ENCODE measurements at places on chromosomes 13 and 19.

DNA sequence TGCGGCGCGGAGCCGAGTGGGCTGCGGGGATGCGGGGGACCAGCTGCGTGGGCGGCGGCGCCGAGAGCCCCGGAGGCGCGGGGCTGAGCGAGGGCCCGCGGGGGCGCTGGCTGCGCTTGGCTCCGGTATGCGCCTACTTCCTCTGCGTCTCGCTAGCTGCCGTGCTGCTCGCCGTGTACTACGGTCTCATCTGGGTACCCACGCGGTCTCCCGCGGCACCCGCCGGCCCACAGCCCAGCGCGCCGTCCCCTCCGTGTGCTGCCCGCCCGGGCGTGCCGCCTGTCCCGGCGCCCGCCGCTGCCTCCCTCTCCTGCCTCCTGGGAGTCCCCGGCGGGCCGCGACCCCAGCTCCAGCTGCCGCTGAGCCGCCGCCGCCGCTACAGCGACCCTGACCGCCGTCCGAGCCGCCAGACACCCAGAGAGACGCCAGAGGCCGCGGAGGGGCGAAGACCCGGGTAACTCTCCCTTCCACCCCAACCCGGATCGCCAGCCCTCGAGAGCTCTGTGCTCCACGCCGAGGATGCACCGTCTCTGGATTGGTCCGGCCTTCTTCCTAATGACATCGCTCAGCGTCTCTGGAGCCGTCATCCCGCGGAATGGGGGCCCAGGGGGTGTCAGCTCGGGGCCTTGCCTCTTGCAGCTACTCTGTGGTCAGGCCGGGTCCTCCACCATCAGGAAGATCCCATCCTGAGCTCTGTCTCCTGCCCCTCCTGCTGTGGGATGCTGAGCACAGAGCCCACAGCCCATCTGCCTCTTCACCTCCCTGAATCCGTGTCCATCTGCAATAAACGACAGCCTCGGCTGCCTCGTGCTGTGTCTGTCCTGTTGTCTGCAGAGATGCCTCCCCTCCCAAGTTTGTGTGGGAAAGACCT, 441 bp downstream of the INAFM1 start:
- no peak for DNase-seq

DNA sequence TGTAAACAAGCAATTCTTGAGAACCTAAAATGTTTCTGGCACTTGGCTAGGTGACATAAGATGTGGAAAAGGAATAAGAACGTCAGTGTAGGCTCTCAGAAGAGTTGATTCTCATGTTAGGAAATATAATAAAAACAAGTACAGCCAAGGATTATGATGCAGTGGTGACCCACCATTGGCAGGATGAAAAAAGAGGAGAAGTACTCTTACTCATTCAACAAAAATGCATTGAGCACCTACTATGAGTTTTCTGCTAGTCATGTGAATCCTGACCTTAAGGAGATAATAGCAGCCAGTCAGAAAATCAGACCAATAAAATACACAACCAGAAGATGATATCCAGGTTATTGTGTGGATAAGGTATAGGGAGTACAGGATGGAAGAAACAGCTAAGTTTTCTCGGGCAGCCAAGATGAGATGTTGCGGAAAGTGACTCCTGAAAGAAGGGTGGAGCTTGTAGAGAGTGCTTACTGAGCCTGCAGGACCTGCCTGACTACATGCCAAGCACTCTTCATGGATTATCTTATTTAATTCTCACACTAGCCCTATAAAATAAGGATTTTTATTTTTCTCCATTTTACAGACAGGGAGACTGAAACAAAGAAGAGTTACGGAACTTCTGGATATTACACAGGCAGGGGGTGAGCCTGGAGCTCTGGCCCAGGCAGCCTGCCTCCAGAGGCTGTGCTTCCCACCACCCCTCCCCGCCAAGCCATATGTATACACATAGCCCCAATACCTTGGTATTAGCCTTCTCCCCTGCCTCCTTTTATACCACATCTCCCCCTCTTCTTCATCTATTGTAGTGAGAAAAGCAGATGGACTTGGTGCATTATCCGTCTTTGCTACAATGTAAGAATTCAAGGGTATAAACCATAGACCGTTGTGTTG, 58.0 kb downstream of the TGDS start:
- no peak for DNase-seq

DNA sequence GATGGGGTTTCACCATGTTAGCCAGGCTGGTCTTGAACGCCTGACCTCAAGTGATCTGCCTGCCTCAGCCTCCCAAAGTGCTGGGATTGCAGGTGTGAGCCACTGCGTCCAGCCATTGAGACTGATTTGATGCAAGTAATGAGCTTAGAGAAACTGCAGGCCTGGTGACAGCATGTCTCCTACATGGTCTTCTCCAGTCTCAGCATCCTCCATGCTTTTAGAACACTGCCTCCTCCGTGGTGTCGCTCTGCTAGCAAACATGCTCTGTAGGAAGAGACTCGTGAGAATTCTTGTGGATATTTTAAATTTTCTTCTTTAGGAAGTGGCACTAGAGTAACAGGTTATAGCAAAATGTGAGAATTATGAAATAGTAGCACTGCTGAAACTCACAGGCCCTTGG, 37.1 kb downstream of the TPT1 start:
- no peak for DNase-seq

DNA sequence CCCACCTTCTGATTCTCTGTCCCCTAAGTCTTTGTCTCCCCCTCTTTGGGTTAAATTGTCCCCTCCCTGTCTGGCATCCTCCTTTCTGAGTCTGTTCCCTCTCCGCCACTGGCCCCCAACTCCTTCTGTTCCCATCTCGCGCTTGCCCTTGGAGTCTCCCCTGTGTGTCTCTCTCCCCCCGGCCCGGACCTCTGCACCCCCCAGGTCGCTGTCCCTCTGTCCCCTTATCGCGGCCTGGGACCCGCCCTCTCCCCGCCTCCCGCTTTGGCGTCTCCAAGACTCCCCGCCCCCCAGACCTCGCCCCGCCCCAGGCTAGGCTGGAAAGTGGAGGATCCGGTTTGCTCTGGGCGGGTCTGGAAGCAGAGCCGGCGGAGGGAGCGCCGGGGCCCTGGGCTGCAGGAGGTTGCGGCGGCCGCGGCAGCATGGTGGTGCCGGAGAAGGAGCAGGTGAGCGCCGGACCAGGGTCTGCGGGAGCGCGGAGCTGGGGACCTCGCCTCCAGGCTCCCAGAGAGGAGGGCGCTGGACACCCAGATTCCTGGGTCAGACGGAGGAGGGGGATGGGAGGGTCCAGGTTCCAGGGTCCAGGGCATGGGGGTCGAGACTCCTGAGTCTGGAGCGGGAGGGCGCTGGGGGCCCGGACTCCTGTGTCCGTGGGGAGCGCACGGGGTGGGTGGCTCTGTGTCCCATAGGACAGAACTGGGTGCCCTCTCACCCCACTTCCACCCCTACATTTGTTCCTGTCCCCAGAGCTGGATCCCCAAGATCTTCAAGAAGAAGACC, at the start of gene TRPM4:
TRPM4 (plus strand) TSS at position 348 of the 780 bp plus-strand sequence; CDS start at position 423, 75 bp downstream.
- DNase-seq = no peak

DNA sequence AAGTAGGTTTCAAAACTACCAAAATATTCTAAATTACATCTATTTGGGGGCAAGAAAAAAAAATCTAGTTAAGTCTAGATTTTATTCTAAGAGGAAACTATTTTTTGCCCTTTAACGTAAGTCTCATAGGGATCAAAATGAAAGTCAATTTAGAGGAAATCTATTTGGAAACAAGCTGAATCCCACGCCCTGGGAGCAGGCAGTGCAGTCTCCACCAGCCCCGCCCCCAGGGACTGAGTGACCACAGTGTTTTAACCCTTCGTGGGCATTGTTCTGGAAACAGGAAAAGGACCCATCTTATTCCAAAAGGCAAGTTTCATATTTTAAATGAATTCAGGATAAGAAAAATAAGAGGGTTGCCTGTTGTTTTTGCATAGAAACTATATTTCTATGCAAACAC, 209.7 kb downstream of the SPRY2 start:
- DNase-seq = no peak

DNA sequence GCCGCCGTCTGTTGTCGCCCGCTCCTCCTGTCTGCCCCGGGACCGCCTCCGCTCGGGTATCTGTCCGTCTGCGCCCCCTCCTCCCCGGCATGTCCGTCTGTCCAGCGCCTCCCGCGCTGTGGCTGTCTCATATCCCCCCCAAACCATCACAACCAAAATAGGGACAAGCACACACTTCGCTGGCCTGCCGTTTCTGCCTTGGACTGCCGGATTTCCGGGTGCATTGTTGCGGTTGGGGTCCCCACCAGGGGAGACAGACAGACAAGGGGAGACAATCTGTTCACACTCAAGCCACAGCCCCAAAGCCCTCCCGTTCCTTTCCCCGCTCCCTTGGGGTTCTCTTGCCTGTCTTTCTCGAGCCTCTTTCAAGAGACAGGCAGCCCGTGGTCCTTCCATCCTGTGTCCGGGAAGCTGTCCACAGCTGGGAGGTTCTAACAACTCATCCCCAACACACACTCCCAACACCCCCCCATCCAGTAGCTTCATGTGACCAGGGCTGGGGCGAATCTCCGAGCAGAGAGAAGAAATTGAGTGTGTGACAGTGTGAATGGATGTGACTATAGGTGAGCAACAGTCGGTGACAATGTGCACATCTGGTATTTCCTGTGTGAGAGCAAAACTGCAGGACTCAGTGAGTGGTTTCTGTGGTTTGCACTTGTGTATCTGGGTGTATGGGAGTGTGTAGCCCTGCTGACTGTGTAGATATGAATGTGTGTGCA, 16.5 kb upstream of the FOSB start:
- DNase-seq = peak; percentile 59

- no peak for DNase-seq
Measured at GRCh38 chr13:106597749-106598395, 29.9 kb upstream of the ARGLU1 start.

- DNase-seq = no peak
Measured at GRCh38 chr19:11191273-11191755, 6.0 kb downstream of the KANK2 start.

- DNase-seq = no peak
Measured at GRCh38 chr19:57192993-57193392, 1.7 kb downstream of the ZNF264 start.

- no peak for DNase-seq
Measured at GRCh38 chr13:101453784-101454201, 1.3 kb downstream of the ITGBL1 start.

DNA sequence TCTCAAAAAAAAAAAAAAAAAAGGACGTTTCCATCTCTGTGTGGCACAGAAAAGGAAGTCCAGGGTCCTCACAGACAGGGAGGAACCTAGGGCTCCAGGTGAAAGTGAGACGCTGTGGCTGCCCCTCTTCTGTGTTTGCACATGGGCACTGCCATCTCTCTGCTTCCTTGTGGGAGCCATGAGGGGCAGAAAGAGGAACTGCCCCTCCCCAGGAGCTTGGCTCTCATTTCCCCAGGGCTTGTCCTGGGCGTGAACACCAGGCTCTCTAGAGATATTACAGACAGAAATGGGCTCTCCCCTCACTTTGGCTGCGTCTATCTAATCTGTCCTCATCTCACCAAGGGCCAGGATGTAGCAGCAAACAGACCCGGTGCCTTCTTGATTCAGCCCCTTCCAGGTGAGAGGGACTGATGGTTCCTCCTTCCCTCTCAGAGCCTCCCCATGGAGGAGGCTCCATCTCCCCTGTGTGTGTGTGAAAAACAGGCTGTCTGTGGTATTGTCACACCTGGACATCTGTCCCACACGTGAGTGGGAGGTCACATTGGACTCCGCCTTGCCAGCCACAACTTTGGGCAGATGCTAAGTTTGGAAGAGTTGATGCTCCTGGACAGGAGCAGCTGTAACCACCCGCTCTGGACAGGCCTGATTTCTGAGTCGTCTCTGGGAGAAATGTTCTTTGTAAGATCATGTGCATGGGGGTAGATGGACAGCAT, 840 bp upstream of the LILRA4 start:
- no peak for DNase-seq

GRCh38 chr19:33266974-33267484, 35.3 kb downstream of the CEBPA start:
- no peak for DNase-seq

DNA sequence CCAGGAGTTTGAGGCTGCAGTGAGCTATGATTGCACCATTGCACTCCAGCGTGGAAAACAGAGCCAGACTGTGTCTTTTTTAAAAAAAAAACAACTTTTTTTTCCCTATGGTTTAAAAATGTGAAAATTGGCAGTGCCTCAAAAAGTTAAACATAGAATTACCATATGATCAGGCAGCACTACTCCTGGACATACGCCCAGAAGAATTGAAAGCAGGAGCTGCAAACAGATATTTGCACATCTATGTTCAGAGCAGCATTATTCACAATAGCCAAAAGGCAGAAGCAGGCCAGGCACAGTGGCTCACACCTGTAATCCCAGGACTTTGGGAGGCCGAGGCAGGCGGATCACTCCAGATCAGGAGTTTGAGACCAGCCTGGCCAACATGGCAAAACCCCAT, 3.8 kb upstream of the RETN start:
- DNase-seq = no peak

- DNase-seq = no peak
Measured at GRCh38 chr13:99996381-99996973, 14.9 kb downstream of the ZIC2 start.

DNA sequence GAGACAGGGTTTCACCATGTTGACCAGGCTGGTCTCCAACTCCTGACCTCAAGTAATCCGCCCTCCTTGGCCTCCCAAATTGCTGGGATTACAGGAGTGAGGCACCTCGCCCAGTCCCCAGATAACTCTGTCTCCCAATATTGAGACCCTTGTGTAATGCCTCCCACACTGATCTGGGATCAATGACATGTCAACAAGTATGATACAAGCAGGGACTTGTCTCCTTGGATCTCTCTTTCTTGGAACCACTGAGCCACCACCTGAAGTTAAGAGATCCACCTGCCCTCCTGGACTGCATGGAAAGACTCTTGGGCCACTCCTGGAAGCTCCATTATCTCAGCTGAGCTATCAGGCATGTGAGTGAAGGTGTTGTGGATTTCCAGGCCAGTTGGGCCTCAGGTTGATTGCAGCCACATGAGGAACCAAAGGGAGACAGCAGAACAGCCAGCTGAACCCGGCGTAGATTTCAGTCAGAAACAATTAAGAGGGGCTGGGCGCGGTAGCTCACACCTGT, 15.1 kb downstream of the NFKBID start:
- no peak for DNase-seq

- no peak for DNase-seq
Measured at GRCh38 chr13:105634059-105634458, 901.4 kb downstream of the EFNB2 start.

- no peak for DNase-seq
Measured at GRCh38 chr13:90098577-90098976, 1248.9 kb upstream of the MIR17HG start.

- DNase-seq = no peak
Measured at GRCh38 chr19:41617941-41618730, 8.7 kb downstream of the CEACAM4 start.

DNA sequence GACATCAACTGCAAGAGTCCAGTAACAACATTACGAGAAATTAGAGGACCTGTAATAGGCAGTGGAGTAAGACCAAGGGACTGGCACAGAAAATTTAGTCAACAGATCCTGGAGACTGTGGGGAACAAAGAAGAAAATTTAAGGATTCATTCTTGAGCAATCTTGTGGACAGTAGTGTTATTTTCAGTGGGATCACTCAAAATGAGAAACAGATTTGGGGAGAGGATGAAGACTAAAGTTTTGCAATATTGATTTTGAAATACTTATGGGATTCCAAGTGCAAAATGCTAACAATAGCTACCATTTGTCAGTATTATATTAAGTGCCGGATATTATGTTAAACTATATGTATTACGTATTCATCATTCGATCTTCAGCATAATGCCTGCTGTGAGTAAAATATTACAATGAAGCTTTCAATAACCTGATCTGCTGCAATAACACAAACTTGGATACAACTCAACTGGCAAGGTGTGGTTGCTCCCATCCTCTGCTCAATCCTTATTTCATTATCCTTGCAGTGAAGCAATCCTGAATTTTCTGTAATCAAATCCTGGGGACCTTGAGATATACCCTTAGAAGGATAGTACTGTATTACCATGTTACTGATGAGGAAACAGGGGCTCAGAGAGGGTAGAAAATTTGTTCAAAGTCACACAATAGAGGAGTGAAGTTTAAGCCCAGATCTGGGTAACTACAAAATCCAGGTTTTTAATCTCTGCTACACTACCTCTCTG, 84.2 kb downstream of the SACS start:
- DNase-seq = no peak
